ENCODE measurements at places on chromosomes 12 and 14.

DNA sequence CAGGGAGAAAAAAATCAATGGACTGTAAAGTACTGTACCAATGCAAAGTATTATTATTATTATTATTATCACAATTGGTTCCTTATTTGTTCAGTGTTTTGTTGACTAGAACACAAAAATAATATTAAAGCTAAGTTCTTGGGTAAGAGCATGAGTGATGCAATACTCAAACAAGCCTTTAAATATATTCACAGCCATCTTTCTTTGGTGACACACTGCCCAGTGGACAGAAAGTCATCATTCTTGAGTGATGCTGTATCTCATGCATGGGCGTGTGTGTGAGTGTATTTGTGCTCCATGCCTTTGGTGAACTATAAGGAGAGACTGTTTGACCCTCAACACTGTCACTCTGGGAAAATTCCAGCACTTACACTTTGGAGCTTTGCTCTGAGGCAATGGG lies 93.6 kb downstream of the KCNK10 start:
- no peak for DNase-seq

- DNase-seq, result no peak
These were observed 166.1 kb upstream of the E2F7 start for GRCh38 chr12:77231501-77231918.

DNA sequence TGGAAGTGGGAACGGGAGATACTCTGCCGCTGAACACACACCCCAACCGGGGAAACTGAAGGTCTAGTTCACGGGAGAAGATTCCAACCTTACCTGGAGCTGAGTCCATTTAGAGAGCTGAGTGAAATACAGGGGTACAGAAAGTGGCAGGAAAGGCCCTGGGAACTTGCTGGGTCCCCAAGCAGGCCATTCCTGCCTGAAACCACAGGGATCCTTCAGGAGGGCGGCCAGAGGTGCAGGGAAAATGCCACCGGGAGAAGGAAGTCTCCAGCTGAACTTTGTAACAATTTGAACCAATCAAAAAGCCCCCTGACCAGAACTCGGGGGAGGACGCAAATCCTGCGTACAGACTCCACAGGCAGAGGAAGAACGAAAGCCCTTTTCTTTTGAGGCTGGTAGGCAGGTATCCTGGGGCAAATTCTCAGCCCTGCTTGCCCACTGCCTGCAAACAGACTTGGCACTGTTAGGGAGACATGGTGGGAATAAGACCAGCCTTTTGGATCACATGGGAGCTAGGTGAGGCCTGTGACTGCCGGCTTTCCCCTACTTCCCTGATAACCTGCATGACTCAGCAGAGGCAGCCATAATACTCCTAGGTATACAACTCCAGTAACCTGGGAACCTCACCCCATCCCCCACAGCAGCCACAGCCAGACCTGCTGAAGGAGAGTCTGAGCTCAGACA lies 170.9 kb downstream of the SEC23A start:
- DNase-seq, result no peak

- no peak for DNase-seq
These were observed 60.4 kb upstream of the SINHCAF start for GRCh38 chr12:31386364-31386777.

DNA sequence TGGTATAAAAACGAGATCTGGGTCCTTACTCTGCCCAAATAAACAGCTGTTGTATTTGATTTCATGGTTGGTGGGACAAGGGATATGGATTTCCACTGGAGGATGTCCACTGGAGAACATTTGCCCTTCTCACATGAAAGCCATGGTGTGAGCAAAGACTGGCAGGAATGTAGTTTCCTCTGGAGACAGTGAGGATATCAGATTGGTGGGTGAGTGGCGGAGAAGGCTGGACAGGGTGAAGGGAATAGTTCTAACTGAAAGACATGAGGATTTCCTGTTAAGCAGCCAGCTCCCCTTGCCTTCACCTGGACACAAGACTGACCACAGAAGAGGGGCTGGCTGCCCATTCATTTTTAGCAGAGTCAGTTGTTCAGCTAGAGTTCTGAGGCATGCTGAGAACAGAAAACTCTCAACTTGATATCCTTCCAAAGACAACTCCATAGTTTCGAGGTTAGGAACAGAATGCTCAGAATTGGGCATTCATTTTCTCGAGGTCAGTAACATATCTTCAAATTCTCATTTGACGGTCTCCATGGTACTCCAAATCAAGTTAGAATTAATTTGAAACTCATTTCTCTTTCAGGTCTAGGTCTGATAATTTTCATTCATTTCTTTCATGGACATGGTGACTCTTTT lies 365.7 kb downstream of the LRIG3 start:
- DNase-seq, result no peak

DNA sequence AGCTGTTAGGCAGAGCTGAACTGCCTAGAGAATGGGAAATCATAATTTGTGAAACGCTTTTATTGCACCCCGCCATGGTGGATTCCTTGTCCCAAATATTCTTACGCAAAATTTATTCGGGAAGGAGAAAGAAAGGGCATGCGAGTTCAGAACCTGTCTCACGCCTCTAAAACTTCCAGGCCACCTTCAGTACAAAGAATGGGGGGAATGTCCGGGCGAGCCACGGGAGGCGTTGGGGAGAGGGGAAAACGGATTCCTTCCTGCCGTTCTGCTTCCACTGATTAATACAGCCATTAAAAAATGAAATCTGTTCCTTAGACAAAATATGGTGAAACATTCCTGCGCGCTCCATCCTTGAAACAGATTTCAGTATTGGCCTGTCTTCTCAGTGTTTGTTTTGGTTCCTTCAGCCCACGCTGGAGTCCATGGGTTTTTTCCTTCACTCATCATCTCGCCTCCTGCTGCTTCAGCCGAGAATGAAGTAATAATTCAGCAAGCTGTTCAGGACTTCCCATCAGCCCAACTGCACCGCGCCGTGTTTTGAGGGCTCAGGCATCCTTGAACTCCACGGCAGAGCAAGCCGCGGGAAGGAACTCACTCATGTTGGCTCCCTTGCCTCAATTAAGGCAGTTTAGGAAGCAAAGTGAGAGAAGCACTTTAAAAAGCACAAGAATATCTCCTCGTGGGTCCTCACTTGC lies 47.7 kb upstream of the CDKN3 start:
- no peak for DNase-seq

GRCh38 chr14:22980672-22981089 lies 1.7 kb downstream of the AJUBA start:
- DNase-seq, result no peak

DNA sequence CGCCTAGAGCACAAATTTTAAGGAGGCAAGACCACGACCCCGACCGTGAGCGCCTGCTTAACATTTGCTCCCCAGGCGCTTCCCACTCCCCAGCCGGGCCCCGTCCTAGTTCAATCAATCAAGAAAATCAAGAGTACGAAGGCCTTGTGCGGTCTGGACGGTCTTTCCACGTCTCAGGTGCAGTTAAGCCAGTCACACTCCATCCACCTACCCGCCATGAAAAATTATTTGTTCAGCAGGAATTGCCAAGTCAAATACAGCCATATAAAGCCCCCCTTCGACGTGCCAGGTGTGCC lies 603 bp upstream of the LRR1 start:
- no peak for DNase-seq

- peak; percentile 49 for DNase-seq
These were observed at the start of gene SDSL for GRCh38 chr12:113422030-113422885. SDSL (plus strand) TSS chr12:113422380; CDS start chr12:113427983, 5,603 bp downstream.
